ENCODE measurements at places on chromosomes 3 and 15. TPM values are rescaled to one million over a fixed set of nuclear protein-coding genes. Genes with fewer than 3 reads are reported as not detected.

Gene DHX30
- 42.7 TPM for polyA plus RNA-seq

GRCh38 chr15:28977377-28978010 lies 91.7 kb downstream of the APBA2 start:
- DNase-seq = peak; percentile 91

DNA sequence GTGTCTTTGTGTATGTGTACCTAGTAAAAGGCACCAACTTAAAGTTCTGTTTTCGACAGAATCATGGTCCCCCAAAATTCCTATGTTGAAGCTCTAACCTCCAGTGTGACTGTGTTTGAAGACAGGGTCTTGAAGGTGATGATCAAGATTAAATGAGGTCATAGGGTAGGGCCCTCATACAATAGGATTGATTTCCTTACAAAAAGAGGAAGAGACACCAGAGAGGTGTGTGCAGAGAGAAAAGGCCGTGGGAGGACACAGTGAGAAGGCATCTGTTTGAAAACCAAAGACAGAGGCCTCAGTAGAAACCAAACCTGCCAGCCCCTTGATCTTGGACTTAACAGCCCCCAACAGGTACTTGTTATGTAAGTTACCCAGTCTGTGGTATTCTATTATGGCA lies 52.0 kb upstream of the CORO2B start:
- no peak for DNase-seq

GRCh38 chr15:64249406-64249805 lies 86.6 kb upstream of the PPIB start:
- peak; percentile 25 for DNase-seq

- no peak for DNase-seq
These were observed 92.7 kb downstream of the CEMIP start for GRCh38 chr15:80871858-80872257.

- peak; percentile 78 for DNase-seq
These were observed 40.7 kb downstream of the C2CD4B start for GRCh38 chr15:62124176-62124972.

DNA sequence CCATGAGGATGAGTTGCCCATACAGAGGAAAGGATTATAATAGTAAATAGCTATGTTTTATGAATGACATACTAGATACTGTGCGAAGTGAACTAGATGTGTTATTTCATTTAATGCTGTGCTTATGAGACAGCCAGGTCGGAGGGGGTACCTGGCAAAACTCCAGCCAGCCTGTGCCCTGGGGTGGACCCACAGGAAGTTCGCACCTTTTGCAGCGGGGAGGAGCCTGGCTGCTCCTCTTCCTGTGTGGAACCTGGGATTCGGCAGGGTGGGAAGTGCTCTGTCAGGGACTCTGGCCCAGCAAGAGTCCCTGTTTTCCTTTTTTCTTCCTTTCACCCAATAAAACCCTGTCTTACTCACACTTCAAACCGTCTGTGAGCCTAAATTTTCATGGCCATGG lies 452.2 kb downstream of the IL5RA start:
- DNase-seq = no peak

- no peak for DNase-seq
These were observed 519.7 kb downstream of the FOXP1 start for GRCh38 chr3:71063773-71064290.

DNA sequence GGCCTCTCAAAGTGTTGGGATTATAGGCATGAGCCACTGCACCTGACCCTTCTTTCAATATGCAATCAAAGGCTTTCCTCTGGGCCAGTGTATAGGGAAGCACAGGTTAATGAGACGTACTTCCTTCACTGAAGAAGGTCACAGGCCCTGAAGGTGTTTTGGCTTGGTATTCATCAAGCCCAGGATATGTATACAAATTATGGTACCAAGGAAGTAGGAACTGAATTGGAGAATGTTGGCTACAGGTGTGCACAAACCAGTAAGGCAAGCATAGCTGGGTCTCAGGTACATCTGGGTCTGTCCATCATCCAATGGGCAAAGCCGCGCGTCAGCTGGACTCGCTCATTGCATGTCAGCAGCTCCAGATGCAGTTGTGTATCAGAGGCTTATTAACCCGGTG lies 237.9 kb downstream of the ADAMTS17 start:
- no peak for DNase-seq
